IPS DF 6.9 (cell line): ENCODE measurements at places on chromosomes 5 and 9.

DNA sequence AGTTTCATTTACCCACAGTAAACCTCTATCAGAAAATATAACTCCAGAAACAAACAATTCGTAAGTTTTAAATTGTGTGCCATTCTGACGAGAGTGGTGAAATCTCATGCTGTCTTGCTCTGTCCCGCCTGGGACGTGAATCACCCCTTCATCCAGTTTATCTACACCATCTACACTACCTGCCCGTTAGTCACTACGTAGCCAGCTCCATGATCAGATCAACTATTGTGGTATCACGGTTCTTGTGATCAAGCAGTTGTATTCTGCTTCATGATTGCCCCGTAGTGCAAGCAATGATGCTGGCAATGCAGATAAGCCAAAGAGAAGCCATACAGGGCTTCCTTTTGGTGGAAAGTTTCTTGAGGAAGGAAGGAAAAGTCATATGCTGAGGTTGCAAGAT is 150.3 kb downstream of the GOLPH3 start:
- DNase-seq: no peak

DNA sequence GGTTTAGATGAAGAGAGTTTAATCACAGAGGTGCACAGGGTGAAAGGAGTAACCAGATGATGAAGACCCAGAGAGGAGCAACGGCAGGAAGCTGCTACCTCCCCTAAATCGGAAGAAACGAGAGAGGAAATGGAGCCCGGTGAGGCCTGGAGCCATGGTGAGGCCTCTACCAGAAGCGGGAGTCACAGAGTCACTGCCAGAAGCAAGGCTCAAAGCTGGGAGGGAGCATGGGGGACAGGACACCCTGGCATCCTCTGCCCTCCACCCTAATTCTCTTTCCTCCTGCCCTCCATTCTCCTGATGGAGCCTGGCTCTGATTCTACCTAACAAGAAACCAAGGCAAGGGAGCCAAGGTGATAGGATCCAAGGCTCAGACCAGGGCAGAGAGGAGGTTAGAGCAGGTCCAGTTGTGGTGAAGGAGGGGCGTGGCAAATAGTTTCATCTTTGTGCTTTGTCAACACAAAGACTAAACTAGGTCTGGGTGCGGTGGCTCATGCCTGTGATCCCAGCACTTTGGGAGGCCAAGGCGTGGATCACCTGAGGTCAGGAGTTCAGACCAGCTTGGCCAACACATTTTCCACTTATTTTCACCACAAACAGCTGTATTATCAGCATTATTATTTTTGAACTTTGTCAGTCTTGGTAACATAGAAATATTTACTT is 134.4 kb upstream of the RAI14 start:
- no peak for DNase-seq

DNA sequence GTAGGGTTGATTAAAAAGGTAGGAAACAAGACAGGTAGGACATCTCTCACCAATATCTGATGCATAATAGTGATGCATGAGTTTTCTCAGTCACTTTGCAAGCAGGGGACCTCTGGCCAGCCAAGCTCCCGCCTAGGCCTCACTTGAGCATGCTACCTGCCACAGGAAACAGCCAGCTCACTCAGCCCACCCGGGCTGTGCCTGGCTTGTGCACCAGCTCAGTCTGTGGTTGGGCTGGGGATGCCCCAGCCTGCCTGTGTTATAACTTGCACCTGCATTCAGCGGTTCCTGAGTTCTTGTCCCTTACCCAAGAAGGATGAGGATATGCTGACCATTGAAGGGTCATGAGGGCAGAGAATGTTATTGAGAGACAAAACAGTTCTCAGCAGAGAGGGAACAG is 172.8 kb upstream of the PLCXD3 start:
- no peak for DNase-seq

- DNase-seq: no peak
These were observed 91.7 kb upstream of the CER1 start for GRCh38 chr9:14814249-14814628.

GRCh38 chr9:122195875-122196274 is 32.9 kb downstream of the LHX6 start:
- DNase-seq: no peak

- DNase-seq: no peak
These were observed 17.7 kb upstream of the AUH start for GRCh38 chr9:91379426-91379825.
